Umbilical cord (tissue), 2 donors: ENCODE measurements at places on chromosomes 2 and 18. TPM values are rescaled to one million over a fixed set of nuclear protein-coding genes. Genes with fewer than 3 reads are reported as not detected.
A peak's percentile ranks its signal among the peaks of the same experiment; 100 is the strongest.

Gene TMEM169
- total RNA-seq, result 0.48 TPM

- no peak for DNase-seq
These were observed 3.3 kb downstream of the RMDN2 start for GRCh38 chr2:37928377-37928776.

Gene TEX44
- 0.48 TPM for total RNA-seq

GRCh38 chr2:10016001-10016801 is 27.1 kb upstream of the KLF11 start:
- no peak for DNase-seq

GRCh38 chr2:232085826-232086425 is 124.4 kb downstream of the DIS3L2 start:
- no peak for DNase-seq

Gene SLC11A1
- 32.5 TPM for total RNA-seq

Gene RNF125
- 21.4 TPM for total RNA-seq

Gene TRIM54
- total RNA-seq, result 5.1 TPM

DNA sequence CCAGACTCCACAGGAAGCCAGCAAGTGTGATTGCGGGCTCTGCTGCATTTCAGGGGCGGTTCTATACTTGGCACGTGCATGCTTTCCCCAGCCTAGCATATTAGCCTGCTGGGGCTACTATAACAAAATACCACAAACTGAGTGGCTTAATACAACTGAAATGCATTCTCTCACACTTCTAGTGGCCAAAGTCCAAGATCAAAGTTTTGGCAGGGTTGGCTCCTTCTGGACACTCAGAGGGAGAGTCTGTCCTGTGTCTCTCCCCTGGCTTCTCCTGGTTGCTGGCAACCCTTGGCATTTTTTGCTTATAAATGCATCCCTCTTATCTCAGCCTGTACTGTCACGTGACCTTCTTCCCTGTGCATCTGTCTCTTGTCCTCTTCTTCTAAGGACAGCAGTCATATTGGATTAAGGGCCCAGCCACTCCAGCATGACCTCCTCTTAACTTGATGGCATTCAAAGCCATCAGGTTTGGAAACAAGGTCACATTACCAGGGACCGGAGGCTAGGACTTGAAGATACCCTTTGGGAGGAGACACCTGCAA is 138.7 kb downstream of the RNF152 start:
- DNase-seq, result no peak

- no peak for DNase-seq
These were observed 117.0 kb upstream of the SLC14A2 start for GRCh38 chr18:45498287-45498658.

DNA sequence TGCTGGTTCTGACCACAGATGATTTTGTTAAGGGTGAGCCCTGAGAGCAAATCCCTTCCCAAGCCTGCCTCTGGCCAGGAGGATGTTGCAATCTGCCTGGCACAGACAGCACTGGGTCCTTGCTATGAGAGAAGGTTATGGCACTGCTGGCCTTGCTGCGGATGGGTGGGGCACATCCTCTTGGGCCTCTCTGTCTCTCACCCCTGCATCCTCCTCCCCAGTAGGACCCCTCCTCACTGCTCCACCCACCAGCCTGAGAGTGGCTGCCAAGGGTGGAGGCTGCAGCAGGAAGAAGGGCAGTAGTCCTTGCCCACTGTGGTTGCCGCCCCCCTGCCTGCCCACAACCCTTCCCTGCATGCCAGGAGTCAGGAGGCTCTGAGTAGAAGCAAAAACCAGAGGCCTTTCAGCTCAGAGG is 180.9 kb downstream of the ZBTB7C start:
- DNase-seq, result peak; percentile 62

- DNase-seq, result peak; percentile 86
These were observed 188.2 kb downstream of the LTBP1 start for GRCh38 chr2:33134791-33135560.

Gene LBX2
- not detected for total RNA-seq

Gene TMEM182
- total RNA-seq, result 20.2 TPM

Gene KATNAL2
- total RNA-seq, result 2.9 TPM

DNA sequence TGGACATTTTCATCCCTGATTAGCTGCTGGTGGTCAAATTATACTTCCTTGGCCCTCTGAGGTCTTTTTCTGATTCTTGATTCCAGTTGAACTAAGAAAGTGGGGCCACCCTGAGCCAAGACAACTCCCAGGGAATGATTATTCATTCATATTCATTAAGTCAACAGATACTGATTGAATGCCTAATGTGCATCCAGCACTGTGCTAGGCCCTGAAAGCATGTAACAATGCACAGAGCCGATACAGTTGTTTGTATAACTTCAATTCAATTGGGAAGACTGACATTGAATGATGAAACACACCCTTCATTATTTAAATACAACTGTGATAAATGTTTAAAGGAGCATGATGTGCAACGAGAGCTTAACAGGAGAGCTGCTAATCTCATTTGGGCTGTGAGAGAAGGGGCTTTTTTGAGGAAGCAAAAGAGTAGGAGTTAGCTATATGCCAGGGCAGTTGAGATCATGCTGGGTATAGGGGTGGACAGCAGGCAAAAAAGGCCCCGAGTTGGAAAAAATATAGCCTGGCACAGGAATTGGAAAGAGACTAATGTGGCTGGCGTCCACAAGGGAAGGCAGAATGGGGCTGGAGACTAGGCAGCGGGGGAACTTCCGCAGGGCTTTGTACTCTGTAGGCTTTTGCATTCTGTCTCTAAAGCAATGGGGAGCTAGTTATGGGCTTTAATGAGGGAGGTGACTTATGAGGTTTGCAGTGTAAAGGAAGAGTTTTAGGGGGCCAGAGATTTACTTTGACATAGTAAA is 57.2 kb upstream of the ACVR1 start:
- DNase-seq, result no peak

Gene GPBAR1
- 2.4 TPM for total RNA-seq

DNA sequence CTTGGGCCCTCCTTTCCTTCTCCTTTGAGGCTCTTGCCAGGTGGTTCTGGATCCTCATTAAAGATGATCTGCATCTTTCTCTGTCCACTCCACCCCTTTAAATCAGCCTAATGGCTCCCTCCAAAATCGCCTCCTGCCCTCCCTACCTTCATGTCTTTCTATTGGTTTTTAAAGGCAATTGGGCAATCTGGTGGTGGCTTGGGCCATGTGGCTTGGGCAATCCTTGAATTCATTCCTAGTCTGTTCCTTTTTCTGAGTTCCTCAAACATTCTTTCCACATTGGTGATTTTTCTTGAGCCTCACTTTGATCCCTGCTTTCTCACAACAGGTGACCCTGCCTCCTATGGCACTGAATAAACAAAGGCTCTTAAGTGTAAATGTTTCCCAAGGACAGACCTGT is 266.2 kb upstream of the REV1 start:
- DNase-seq, result no peak

DNA sequence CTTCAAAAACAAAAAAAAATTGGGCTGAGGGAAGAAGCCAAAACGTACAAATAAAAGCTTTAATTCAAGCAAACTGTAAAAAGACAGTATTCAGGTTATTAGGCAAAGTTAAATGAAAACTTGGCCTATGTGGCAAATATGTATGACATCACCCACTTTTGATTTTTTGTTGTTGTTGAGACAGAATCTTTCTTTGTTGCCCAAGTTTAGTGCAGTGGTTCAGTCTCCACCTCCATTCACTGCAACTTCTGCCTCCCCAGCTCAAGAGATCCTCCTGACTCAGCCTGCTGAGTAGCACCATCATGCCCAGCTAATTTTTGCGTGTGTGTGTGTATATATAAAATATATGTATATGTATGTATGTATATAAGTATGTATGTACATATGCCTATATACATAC is 440.4 kb upstream of the NRXN1 start:
- no peak for DNase-seq

Gene VWC2L
- 4.3 TPM for total RNA-seq

- DNase-seq, result no peak
These were observed 116.6 kb upstream of the SMIM21 start for GRCh38 chr18:75544051-75544481.

Gene SERPINB13
- 8.7 TPM for total RNA-seq

DNA sequence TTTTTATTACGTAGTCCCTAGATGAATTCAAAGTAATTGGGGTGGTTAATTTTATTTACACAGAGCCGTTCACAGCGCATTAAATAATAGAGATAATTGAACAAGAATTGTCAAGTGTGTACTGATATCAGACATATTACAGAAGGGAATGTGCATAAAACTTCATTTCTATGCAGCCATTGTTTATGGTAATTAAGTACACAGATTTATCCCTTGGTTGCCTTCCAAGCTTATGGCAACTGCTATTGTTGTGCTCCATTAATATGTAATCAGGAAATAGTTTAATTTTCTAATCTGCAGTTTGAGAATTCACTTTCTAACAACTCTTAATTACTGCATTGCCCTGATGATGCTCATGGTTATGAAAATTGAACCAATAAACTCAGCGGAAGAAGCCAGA is 47.3 kb upstream of the OTX1 start:
- DNase-seq, result no peak

- no peak for DNase-seq
These were observed 271.2 kb downstream of the LPIN1 start for GRCh38 chr2:12017499-12018157.

DNA sequence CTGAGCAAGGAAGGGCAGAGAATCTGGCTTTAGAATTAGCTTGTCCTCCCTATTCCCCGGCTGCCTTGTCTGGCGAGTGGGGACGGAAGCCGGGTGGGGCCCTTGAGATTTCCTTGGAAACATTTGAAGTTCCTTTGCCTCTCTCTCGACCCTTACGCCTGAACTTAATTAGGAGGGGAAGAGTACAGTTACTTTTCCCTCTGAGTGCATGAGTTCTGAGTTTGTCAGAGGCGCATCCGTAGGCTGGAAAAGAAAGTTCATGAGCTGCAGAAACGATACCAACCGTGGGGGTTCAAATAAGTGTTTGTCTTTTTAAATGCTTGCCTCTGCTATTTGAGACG is 468 bp downstream of the PIKFYVE start:
- no peak for DNase-seq

Gene SCG2
- total RNA-seq, result 90.3 TPM

Gene IL1R2
- total RNA-seq, result 3.6 TPM

- DNase-seq, result no peak
These were observed 56.0 kb downstream of the TEX44 start for GRCh38 chr2:231648579-231649174.

DNA sequence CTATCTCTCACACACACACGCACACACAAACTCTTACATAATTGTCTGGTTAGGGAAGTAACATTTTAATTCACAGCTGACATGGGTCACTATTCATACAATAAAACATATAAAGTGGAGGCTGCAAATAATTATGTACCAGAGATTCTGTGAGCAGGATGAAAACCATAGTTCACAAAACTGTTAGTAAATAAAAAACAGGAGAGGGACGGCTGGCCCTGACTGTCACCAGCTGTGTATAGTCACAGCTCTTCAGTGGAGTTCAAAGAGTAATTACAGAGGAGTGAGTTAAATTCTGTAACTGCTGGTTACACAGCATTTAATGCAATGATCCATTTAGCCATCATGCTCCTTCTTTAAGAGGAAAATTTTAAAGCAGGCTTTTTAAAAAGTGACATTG is 76.9 kb downstream of the NRXN1 start:
- no peak for DNase-seq

Gene NYAP2
- total RNA-seq, result 0.96 TPM

Gene ZNF892
- total RNA-seq, result 21.2 TPM

Gene PLA2R1
- 18.3 TPM for total RNA-seq

Gene HOXD10
- 14.4 TPM for total RNA-seq

GRCh38 chr2:105136394-105136793 is 98.5 kb downstream of the MRPS9 start:
- no peak for DNase-seq

Gene ADAM23
- total RNA-seq, result 3.4 TPM

GRCh38 chr2:43040084-43040854 is 186.1 kb downstream of the ZFP36L2 start:
- peak; percentile 86 for DNase-seq
